SHP77 treated with DMSO at 0.1 percent for 48 hours (cell line): ENCODE measurements at places on chromosomes 7 and 10.

- DNase-seq = no peak
Observed at GRCh38 chr10:15588151-15588550, 131.6 kb downstream of the ITGA8 start.

DNA sequence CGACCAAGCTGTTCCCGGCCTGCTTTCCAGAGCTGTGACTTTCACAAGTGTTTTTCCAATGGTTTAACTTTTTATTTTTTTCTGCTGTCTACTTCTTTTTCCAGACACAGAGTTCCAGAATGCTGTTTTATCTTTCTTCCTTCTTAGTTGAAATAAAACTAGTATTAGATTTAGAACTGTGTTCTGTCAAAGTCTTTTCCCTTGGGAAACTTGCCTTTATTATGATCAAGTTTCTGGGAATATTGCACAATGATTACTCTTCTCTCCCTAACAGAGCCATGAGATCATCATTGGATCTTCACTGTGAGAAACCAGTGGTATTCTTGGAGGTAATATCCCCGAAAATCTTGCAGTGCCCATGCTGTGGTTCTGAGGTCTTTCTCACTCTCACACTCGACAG, 104.9 kb upstream of the KCND2 start:
- no peak for DNase-seq

GRCh38 chr10:98258683-98259454, 9.1 kb downstream of the LOXL4 start:
- no peak for DNase-seq

DNA sequence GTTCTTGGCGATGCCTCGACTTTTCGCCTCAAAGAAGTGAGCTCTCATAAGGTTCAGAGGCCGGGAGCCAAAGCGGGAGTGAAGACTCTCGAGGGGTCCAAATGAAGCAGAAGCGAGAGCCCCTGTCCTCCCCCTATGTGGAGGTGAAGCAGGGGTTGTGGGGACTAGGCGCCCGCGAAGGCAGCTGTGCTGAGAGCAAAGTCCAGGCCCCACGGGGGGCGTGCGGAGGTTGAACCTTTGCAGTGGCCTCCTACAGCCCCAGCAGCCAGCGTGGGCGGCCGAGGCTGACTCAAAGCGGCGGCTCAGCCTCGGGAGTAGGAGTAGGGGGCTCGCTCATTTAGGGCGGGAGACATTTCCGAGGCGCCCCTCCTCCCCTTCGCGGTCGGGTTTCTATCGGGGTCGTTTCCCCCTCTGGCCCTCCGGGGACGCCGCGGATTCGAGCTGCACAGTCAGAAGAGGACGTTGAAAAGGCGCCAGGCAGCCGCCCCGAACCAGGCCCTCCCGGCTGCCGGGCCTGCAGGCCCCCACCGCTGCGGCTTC, 553 bp upstream of the ADD3 start:
- DNase-seq = no peak

DNA sequence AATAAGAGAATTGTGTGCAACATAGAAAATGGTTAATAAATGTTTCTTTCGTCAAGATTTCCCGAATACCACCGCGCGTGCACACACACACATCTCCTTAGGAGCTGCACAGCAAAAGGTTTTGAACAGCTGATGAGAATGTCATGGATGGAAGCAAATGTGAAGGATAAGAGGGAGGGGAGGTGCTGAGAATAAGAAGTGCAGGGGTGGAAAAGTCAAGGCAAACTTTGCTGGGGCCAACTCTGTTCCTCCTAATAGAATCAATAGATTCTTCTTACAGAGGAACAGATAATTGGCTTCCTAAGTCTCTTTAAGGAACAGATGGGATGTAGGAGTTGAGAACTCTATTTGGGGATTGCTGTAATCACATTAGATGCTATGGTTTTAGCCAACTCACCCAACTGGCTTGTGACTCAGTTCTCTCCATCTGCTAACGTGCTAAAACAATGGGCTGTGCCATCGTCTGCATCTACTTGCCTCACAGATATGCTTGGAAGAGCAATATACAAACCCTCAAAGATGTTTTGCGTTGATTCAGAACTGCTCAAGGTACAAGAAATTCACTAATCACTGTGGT, 408.2 kb upstream of the CELF2 start:
- no peak for DNase-seq

DNA sequence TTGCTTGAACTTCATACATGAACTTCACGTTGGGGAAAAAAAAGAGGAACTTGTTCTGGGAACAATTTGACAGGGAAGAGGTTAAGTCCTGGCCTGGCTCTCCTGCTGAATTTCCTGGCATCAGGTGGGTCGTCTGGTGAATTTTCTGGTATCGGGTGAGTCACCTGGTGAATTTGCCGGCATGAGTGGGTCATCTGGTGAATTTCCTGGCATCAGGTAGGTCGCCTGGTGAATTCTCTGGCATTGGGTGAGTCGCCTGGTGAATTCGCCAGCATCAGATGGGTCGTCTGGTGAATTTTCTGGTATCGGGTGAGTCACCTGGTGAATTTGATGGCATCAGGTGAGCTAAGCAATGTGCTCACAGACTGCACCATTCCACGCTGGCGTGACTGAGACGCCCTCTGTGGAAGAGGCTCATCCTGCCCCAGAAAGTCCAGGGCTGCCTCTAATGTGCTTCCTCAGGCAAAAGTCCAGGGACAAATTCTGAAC, 255.4 kb downstream of the TCERG1L start:
- DNase-seq = no peak

DNA sequence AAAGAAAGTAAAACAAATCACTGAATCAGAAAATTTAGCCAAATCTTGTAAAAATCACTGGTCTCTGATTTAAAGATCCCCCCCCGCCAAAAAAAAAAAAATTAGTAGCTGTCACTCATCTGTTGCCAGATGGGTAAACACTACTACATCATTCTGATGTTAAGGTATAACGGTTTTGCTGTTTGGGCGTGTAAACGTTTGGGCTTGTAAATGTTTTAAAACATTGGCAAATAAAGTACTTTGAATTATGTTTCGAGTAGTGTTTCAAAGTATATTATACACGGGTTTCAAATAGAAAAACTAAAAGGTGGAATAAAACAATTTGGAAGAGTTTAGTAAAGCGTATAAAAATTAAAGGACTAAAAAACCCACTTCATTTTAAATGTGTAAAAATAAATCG, 1.5 kb downstream of the TMEM229A start:
- DNase-seq = no peak

- DNase-seq = peak; percentile 29
Observed at GRCh38 chr7:132307465-132307864, 268.8 kb downstream of the PLXNA4 start.

DNA sequence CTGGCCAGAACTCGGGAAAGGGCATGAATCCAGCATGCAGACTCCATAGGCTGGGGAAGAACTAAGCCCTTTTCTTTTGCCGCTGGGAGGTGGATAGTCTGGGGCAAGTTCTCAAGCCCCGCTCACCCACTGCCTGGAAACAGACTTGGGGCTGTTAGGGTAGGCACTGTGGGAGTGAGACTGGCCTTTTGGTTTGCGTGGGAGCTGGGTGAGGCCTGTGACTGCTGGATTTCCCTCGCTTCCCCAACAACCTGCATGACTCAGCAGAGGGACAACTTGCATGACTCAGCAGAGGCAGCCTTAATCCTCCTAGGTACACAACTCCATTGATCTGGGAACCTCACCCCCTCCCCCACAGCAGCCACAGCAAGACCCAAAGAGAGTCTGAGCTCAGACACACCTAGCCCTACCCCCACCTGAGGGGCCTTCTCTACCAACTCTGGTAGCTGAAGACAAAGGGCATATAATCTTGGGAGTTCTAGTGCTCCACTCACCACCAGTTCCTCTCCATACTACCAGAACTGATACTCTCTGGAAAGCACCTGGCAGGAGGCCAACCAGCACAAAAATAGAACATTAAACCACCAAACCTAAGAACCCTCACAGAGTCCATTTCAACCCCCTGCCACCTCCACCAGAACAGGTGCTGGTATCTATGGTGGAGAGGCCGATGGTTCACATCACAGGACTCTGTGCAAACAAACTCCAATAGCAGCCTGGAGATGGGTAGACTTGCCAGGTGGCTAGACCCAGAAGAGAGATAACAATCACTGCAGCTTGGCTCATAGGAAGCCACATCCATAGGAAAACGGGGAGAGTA, 81.4 kb upstream of the LAMB4 start:
- DNase-seq = peak; percentile 85

DNA sequence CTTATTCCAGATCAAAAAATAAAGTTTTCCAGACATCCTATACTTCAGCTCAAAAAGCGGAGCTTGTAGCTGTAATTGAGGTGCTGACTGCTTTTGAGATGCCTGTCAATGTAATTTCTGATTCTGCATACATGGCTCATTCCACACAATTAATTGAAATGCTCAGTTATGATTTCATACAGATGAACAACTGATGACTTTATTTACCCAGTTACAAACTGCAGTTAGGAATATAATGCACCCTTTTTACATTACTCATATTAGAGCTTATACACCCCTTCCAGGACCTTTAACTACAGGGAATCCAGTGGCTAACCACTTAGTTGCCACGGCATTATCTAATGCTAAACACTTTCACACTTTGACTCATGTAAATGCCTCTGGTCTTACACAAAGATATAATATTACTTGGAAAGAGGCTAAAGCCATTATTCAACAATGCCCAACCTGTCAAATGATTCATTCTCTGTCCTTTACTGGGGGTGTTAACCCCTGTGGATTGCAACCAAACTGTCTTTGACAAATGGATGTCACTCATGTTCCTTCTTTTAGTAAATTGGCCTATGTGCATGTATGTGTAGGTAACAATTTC, 147.3 kb downstream of the ZNF33B start:
- DNase-seq = no peak

DNA sequence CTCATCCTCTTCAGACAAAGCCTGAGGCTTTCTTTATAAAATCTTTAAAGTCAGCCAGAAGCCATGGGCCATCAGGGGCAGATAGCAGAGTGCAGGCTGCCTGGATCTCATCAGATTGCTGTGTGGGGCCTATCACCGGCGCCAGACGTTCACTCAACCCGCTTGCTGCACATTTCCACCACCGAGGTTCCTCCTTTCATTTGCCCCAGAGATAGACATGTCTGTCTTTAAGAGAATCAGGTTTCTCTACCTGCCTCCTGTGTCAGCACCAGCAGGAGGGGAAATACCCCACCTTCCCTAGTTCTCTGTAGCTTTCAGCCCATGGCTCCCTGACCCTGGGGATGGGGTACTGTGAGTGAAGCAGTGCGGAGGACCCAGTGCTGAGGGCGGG, 22.0 kb downstream of the SLC18A2 start:
- no peak for DNase-seq
